ENCODE measurements at places on chromosomes 12 and 14.

GRCh38 chr14:54700717-54701116 lies 133.8 kb downstream of the SAMD4A start:
- no peak for DNase-seq

DNA sequence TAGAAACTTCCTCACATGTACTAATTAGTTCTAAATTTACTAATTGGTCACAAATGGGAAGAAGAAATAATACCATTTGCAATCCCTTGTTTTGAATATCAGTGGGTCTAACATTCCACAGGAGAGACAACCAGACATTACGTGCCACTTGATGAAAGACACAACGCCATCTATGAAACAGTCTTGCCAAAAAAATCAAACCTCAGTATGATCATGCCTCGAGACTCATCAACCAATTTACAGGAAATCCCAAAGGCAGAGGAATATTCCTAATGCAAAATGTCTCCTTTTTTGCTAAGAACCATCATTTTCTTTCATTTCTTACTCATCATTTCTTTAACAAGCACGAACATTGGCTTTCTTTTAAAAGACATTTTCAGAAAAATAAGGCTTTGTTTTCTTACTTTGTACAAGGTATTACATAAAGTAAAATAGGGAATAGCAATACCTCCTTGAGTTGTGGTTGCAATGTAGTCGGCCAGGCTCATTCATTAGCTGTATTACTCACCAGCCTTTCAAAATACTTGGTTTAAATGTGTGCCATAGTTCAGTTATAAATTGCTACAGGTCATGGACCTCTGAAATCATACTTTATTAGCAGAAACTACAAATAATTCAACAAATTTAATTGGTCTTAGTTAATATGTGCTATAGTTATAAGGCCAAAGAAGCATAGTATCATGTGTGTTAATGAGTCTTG lies 436.2 kb upstream of the FLRT2 start:
- no peak for DNase-seq

- no peak for DNase-seq
These were observed 30.0 kb downstream of the SH2B3 start for GRCh38 chr12:111435661-111436201.

GRCh38 chr14:90546767-90547166 lies 149.9 kb downstream of the CALM1 start:
- DNase-seq = no peak

Measured in neural crest cell (in vitro differentiated cells).